ENCODE measurements at places on chromosomes 5 and 9. TPM values are rescaled to one million over a fixed set of nuclear protein-coding genes. Genes with fewer than 3 reads are reported as not detected.

WWC1 gene
- total RNA-seq = 121 TPM

GRCh38 chr5:126641387-126641786 is 40.6 kb downstream of the PHAX start:
- DNase-seq = no peak

GRCh38 chr9:120736881-120737280 is 22.6 kb upstream of the MEGF9 start:
- no peak for DNase-seq

NEK6 gene
- 22.7 TPM for total RNA-seq

CCNI2 gene
- 1.6 TPM for total RNA-seq

DNA sequence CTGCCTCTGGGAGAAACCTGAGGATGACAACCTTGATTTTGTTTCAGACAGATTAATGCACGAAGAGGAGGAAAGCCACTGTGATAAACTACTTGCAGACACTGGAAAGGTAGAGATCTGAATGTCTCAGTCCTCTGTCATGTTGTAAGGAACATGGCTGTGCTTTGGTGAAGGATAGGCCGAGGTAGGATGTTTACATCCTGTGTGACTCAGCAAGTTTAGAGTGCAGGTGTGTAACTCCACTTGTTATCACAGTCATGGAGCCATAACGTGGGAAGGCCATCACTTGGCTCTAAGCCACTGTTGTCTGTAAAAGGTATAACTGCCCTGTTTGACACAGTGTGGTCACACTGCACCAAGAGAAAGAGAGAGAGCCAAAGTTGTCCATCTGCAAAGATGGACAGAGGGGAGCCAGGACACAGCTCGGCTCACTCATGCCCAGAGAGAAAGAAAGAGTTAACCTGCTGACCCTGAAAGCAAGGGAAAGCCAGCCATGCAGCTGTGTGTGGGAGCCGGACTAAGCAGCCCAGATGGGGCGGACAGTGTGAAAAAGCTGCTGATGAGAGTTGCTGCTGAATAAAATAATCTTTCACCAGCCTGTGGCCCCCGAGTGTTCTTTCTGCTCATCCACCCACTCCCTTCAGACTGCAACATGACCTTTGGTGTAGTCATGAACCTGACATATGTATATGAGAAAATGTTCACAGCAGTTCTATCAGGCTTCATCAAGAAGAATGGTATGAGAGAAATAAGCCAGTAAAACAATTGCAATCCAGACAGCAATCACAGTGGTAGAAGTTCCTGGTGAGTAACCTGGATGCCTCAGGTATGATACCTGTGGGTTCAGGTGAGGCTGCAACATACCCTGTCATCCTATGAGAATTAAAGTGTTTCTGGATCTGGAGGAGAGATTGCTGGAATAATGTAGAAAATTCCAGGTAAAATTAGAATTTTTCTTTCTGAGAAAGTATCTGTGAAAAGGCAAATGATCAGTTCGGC is 115.9 kb downstream of the TARS1 start:
- no peak for DNase-seq

RHOBTB3 gene
- total RNA-seq = 93.5 TPM

BTNL9 gene
- 0.21 TPM for total RNA-seq

MLANA gene
- total RNA-seq = not detected

GRM6 gene
- total RNA-seq = not detected

- no peak for DNase-seq
Observed at GRCh38 chr5:92659246-92659645, 921.8 kb downstream of the NR2F1-AS1 start.

PPP3R2 gene
- total RNA-seq = not detected

TSSK1B gene
- not detected for total RNA-seq

QRFP gene
- total RNA-seq = not detected

ELOVL7 gene
- total RNA-seq = 31.6 TPM

THBS4 gene
- 2.9 TPM for total RNA-seq

PCDHGB3 gene
- total RNA-seq = 1.3 TPM

DNA sequence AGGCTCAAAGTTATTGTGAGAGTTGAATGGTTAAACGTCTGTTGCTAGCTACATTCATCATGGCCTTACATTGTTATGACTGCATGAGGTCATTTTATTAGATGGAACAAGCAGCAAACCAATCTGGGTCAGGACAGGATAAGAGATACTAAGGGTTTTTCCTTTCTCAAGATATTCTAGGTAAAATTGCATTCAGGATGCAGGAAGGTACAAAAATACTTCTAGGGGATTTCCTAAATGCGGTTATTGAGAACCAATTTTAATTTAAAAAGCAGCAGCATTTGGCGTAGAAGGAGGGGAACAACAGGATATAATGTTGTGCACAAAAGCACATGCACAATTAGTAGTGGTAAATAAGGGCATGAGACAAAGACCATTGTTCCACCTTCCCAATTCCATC is 39.2 kb upstream of the LURAP1L start:
- DNase-seq = no peak

EQTN gene
- total RNA-seq = not detected

CLIC3 gene
- total RNA-seq = 0.75 TPM

DNA sequence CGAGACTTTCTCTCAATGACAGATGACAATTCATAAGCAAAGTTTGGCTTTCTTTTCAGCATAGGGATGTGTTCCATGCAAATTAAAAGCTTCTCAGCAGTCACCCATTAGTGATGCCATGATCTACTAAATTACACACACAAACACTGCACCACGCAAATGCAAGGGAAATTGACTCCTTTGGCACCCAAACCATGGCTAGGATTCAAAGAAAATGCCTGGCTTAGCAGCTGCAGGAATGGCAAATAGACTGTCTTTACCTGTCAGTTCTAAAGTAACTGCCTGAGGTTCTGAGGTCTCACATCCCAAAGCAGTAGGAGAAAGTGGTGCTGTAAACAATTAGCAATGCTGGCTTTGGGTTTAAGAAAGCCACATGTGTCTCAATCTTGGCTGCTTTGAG is 108.6 kb upstream of the ATP10B start:
- DNase-seq = no peak

DNA sequence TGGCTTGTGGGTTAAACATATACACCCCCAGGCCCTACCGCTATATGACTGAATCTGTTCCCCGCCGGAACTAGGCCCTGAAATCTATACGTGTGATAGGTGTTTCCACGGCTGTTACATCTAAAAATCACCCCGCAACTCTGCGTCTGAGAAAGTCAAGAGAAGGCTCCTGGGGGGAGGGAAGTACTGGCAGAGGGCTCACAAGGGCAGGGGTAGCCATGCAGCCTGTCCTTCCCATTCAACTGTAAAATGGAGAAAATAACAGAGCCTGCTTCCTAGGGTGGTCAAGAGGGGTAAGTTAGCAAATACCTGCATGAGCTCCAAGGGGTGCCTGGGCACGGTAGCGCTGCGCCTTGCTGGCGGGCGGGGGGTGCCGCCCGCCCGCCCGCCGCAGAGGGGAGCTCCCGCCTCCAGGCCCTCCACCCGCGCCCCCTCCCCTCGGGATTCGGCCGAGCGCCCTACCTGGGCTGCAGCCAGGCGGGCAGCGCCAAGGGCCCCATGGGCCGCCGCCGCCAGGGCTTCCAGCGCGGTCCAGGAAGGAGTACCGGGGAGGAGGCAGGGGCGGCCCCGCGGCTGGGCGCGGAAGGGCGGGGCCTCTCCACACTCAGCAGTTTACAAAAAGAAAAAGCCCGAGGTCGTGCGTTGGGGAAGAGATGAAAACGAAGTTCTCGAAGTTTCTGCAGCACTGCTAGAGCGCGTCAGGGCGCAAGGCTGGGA is at the start of gene HACD4:
HACD4 (minus strand) TSS at position 550 of the 717 bp plus-strand sequence; CDS start at position 500, 50 bp downstream.
- DNase-seq = no peak

NTRK2 gene
- total RNA-seq = 1.5 TPM

DNA sequence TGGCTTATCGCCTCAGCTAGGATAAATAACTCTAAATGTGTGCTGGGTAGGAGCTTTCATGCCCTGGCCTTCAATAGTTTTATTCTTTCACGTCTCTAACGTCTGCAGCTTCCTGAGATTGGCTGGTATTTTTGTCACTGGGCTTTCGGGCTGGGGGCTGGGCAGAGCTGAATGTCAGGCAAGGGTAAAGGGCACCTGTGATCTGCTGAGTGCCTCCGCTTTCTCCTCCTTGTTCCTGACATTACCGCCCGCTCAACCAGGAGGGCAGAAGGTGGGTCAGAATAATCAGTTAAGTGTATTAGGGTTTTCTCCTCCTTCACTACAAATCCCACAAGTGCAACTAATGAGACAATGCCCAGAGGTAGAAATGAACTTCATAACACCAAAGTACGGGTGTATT is 216.6 kb downstream of the TSSK1B start:
- DNase-seq = no peak

GEMIN5 gene
- 14.7 TPM for total RNA-seq

- no peak for DNase-seq
Observed at GRCh38 chr9:4101667-4102066, 198.2 kb downstream of the GLIS3 start.

DNA sequence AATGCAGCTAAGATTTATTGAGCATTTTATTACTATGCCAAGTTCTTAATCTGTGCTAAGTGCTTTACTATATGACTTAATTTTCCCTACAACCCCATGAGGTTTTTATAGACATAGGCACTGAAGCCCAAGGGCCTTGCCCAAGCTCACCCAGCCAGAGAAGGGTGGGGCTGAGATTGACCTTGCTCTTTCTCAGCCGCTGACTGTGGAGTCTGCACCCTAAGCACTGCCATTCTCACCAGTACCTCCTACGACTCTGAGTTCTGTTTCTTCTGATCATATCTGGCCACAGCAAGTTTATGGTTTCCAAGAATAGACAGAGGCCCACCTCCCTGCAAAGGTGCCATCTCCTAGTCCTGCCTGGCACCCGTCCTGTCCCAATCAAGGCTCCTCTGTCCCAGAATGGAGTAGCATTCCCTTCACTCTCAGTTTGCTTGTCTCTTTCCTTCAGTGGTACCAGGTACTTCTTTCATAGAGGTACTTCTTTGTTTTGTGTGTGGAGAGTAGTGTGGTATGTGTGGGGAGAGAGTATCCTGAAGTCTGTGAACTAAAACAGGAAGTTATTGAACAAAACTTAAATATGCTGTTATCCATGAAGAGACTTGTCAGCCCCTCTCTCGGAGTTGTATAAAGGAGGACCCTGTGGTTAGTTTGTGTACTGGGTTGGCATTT is 42.6 kb downstream of the CSF1R start:
- DNase-seq = no peak

CDKN2A gene
- 3.6 TPM for total RNA-seq

DNA sequence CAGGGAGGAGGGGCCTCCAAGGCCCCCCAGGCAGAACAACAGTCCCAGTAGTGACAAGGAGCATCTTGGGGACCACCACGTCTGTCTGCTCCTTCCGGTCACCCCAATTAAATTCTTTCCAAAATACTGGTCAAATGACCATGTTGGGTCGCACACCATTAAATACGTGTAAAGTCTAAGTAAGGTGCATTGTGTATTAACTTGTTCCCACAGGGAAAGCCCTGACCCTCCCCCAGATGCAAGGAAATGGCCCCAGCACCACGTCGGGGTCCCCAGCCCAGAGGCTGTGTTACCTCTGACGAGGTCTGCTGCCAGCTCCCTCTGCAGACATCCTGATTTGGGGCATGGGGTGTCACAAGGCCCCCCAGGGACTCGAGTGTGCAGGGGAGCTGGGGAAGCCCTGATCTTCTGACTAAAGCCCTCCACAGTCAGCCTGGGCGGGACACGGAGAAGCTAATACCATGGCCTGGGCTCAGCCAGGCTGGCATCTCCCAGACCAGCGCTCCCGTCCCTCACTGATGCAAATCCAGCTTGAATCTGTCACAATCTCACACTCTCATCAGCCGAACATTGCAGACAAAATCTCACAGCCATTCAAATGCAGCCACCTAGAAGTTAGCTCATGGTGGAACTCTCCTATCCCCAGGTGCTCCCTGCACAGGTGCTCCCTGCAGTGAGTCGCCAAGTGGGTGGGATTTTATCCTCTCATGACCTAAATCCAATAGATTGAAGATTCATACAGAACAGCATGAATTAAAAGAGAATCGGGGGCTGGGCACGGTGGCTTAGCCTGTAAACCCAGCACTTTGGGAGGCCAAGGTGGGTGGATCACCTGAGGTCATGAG is 13.6 kb downstream of the TERT start:
- DNase-seq = no peak

CFAP77 gene
- total RNA-seq = 0.48 TPM

DNA sequence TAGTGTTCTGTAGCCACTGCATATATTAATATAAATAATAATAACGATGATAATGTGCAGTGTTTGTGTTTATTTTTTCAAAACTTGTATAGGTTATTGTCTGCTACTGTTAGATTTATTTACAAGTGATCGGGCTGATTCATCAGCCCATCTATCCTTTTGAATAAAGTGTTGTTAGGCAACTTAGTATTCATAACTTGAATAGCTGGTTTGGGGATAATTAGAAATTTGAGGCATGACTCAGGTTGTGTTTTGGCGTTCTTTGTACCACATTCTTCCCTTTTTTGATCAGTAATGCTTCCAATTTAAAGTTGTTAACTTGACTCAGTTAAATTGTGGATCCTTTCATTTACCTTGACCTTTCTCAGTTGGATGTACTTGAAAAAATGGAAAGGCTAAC is 69.7 kb downstream of the FOCAD start:
- no peak for DNase-seq

DNA sequence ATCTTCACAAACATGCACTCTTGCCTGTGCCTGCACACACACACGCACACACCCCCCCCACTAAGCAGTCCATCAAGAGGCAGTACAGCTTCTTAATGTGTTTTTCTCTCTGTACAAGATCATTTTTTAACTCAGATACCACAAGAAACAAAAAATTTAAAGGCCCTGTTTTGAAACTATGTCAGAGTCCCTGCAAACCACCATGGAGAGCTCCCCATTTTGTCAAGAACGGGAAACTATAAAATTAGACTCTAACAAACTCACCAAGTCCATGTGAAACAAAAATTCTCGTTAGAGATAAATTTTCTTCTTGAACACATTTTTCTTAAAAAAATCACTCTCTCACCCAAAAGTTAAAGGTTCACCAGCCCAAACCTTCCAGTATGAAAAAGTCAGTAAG is 86.3 kb downstream of the ELAVL2 start:
- no peak for DNase-seq

GRCh38 chr5:126849101-126849678 is 72.3 kb downstream of the LMNB1 start:
- no peak for DNase-seq

DNA sequence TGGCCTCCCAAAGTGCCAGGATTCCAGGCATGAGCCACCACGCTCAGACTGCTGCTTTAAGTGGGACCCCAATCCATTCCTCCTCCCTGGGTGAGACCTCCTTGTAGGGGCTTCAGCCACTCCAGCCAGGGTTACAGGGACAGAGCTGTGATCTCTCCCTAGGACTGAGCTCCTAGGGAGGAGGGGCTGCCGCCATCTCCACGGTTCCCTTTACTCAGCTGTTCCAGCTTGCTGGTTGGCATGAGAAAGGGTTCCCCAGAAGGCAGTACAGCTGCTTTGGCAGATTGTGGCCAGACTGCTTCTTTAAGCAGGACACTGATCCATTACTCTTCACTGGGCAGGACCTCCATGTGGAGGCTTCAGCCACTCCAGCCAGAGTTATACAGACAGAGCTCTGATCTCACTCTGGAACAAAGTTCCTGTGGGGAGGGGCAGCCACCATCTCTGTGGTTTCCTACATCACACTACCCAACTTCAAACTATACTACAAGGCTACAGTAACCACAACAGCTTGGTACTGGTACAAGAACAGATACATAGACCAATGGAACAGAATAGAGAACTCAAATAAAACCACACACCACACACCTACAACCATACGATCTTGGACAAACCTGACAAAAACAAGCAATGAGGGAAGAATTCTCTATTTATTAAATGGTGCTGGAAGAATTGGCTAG is 7.2 kb downstream of the INSL6 start:
- DNase-seq = no peak

Measured in kidney epithelial cell (primary cell).